ENCODE measurements at places on chromosomes 6 and 20. TPM values are rescaled to one million over a fixed set of nuclear protein-coding genes. Genes with fewer than 3 reads are reported as not detected.

GRCh38 chr20:44125332-44126127 is 61.5 kb downstream of the JPH2 start:
- no peaks in the 10 kb centered on the region for H3K4me1 ChIP-seq
- no peaks in the 10 kb centered on the region for H3K36me3 ChIP-seq
- no peak overlapping the region for H3K4me3 ChIP-seq

- no peaks in the 10 kb centered on the region for H3K27me3 ChIP-seq
- H3K4me1 ChIP-seq = no peaks in the 10 kb centered on the region
- peak; percentile 63 for DNase-seq
- peak overlapping the region; percentile 100 for H3K4me3 ChIP-seq
- H3K27ac ChIP-seq = no peak overlapping the region
Measured at GRCh38 chr6:20404641-20405032, 3.0 kb downstream of the E2F3 start.

DNA sequence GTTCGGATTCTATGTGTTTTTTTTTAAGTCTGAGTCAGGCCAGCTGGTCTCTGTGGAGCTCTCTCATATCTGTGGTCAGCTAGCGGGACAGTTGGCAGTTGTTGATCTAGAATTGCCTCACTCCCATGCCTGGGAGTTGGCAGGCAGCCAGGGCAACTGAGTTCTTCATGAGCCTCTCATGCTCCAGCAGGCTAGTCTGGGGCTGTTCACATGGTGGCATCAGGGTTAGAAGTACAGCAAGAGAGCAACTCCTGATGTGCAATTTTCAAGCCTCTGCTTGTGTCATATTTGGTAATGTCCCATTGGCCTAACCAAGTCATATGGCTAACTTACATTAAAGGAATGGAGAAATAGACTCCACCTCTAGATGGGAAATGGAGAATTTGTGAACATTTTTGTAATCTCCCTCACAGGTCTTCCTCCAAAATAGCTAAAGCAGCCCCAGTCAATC is 6.7 kb upstream of the IFT52 start:
- H3K27ac ChIP-seq = no peak overlapping the region
- H3K4me1 ChIP-seq = no peaks in the 10 kb centered on the region
- H3K4me3 ChIP-seq = no peak overlapping the region
- DNase-seq = no peak
- H3K27me3 ChIP-seq = no peaks in the 10 kb centered on the region

Gene PGC
- total RNA-seq = not detected

Gene PRND
- not detected for total RNA-seq

Gene FAM209B
- total RNA-seq = 0.92 TPM

- no peak overlapping the region for H3K27ac ChIP-seq
- H3K36me3 ChIP-seq = no peaks in the 10 kb centered on the region
- no peak overlapping the region for H3K4me3 ChIP-seq
- DNase-seq = no peak
Measured at GRCh38 chr6:44732243-44732642, 344.7 kb downstream of the CDC5L start.

Gene SAPCD1
- 3.2 TPM for total RNA-seq

Gene GPX5
- not detected for total RNA-seq

Gene ZNF292
- total RNA-seq = 36.2 TPM

GRCh38 chr6:89081129-89081422 is 525 bp downstream of the PNRC1 start:
- peaks cover 12% of the 10 kb centered on the region for H3K4me1 ChIP-seq
- peak overlapping the region; percentile 88 for H3K4me3 ChIP-seq
- H3K27me3 ChIP-seq = no peaks in the 10 kb centered on the region
- H3K36me3 ChIP-seq = peaks cover 21% of the 10 kb centered on the region
